ENCODE measurements at places on chromosomes 3 and 15.

GRCh38 chr3:171328419-171329082 is 131.7 kb downstream of the TNIK start:
- peak; percentile 69 for DNase-seq

DNA sequence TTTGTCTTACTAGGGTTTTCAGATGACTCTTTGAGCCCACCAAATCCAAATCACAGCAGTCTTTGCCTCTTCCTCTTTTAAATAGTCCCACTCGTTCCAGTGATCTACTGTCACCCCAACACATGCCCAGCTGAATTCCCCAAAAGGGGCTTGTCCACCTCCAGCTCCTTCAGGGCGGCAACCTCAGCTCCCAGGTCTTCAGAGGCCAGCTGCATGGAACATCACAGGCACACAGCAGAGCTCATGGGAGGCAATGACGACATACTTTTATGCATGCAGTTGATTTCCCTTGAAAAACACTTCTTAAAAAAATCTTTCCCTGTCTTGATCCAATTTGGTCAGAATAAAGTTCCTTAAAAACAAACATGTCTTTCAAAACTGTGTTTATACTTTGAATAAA is 244.3 kb upstream of the NR2F2 start:
- no peak for DNase-seq

DNA sequence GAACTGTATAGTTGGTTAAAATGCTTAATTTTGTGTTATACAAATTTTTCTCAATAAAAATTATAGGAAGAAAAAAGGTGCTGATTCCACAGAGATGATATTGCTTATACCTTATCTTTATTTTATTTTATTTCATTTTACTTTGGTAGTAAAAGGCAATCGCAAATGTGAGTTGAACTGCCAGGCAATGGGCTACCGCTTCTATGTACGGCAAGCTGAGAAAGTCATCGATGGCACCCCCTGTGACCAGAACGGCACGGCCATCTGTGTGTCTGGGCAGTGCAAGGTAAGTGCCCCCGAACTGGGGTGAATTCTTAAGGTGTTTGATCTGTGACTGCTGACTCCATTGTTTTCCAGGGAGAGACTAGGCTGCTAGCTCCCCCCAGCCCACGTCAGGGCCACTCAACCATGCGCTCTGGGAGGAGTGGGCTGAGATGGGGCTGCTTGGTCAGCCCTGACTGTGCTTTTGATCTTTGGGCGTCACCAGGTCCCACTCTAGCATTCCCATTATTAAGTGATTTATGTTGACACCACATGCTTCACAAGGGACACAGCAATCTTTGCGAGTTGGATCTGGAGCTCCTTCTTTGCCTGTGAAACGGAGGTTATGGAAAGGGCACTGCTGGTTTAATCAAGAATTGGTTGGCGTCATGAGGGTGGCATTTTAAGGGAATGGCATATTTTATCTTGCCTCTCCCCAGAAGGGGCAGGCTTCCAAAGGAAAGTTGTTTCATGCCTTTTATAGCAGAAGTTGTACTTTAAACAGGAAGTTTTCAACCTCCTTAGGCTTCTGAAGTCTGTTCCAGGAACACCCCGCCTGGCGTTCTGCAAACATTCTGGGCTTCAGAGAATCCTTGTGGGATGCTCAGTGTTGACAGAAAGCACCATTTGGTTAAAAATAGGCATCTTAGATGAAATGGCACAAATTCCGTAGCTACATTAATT is 296.5 kb downstream of the THSD4 start:
- DNase-seq, result no peak

GRCh38 chr3:153355559-153355958 is 193.5 kb downstream of the RAP2B start:
- DNase-seq, result no peak

DNA sequence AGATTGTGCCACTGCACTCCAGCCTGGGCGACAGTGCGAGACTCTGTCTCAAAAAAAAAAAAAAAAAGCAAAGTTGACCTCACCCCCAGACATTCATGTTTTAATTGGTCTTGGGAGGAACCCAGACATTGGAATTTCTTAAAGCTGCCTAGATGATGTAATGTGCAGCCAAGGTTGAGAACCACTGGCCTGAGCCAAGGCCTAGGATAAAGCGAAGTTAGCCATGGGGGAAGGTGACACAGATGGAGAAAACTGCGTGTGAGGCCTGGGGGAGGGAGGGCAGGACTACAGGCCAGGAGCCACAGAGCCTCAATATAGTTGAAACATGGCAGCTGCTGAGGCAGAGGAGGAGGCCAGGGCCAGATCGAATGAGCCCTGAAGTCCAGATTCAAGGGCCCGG is 21.0 kb downstream of the GLB1 start:
- DNase-seq, result no peak

DNA sequence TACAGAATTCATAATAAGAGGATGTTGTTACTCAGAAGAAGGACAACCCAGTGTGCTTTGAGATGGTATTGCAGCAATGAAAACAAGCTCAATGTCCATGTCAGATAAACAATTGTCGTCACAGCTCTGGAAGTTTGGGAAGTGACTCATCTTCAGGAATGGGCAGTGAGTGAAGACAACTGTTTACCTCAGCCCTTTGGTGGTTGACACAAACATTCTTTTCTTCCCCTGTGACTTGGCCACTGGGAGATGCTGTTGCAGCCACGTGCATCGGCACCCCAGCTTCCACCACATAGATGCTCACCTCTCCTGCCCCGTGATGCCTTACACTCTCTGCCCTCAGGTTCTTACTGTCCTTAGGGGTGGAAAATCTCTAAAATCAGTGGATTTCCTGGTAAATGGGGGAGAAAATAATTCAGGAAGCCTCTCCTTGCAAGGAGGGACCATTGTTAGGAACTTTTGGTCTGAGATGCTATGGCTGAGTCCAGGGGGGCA is 114.1 kb upstream of the GALNT15 start:
- DNase-seq, result no peak

DNA sequence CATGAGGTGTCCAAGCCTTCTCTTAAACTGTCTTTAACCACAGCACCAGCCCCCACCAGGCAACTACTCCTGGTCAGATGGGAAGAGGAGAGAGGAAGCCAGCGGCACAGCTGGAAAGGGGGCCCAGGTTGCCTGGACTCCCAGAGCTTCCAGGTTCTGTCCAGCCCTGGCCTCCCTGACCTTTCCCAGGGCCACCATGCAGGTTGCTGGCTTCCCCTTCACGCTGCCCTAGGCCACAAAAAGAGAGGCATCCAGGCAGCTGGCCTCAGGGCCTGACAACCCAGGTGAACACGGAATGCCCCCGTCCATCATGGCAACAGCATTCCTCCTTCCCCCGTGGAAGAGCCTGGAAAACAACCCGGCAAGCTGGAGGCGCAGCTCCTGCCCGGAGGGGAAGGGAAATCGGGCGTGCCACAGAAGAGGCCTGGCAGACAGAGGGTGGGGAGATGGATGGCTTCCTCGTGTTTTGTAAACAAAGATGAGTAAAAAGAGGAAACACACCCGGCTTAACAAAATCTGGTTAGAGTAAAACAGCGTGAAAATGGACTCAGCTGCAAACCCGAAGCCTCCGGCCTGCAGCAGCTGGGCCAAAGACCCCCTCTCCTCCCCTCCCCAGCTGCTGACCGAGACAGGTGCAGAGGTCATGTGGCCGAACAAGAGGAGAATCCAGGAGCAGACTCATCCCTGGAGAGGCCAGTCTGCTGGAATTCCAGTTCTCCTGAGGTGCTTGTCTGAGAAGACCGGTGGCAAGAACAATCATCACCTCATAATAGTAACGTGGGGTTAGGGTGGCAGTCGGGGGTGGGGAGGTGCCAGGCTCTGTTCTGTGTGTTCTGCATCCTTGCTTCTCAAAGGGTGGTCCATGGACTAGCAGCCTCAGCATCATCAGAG is 15.5 kb downstream of the BMF start:
- no peak for DNase-seq

Measured in SK-N-MC (cell line).